ENCODE measurements at places on chromosomes 7 and 10.

DNA sequence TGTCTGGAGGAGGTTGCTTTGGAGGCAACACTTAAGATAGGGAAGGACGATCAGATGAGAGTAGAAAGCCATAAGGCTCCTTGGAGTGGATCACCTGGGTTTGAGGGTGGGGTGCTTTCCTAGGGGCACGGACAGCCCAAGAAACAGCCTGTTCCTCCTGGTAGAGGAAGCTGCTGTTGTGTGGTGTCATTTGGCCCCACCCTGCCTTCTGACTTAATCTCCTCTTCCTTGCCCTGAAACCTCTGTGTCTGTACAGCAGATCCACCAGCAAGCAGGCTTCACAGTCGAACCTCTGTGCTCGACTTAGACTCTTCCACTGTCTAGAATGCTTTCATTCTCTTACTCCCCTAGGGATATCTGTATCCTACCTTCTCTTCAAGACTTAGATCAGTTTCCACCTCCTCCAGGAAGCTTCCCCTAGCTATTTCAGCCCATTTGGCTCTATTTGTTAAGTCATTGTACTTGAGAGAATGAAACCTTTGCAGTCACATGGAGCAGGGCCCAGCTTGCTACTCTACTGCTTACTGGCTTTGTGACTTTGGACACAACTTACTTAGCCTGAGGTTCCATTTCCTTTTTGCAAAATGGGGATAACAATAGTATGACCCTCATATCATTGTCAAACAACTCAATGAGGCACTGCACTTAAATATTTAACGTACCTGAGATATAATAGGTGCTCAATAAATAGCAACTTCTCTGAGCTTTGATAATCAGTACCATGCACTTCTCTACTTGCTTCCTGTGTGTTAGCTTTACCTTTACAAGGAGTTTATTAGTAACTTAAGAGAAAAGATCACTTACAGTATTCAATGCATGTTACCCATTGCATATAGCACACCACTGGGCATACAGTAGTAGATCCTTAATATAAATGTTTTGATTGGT is 5.0 kb downstream of the MXI1 start:
- DNase-seq = no peak

DNA sequence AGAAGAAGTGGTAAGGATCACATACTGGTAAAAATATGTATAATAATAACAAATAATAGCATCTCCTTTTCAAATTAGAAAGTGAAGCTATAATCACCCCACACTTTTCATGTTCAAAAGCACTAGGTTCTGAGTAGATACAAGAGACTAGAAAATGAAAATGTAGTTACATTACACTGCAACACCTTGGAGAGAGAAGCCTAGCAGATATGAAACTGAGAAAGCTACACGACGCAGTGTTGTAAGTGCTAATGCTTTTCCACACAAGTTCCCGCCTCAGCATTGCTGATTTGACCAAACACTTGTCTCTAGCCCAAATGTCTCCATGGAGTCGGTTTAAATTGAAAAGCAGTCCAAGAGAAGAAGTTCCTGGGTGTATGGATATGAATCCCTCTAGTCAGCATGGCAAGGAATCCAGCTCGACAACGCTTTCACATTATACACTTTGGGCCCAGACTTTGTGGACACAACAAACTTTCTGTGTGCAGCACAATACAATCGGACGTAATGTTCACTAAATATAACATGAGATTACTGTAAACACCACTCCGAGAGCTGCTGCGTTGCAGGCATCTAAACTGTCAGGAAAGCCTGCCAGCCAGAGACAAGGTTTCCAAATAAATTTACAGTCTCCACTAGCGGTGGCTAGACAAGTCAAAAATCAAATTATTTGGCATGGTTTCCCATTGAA is 1.7 kb downstream of the PDE1C start:
- DNase-seq = no peak

DNA sequence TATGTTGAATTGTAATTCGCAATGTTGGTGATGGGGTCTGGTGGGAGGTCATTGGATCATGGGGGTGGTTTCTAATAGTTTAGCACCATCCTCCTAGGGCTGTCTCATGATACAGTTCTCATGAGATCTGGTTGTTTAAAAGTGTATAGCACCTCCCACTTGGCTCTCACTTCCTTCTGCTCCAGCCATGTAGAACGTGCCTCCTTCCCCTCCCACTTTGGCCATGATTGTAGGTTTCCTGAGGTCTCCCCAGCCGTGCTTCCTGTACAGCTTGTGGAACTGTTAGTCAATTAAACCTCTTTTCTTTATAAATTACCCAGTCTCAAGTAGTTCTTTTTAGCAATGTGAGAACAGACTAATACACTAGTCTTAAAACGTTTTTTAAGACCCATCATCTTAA is 15.6 kb upstream of the HECW1 start:
- DNase-seq = no peak

GRCh38 chr10:18684953-18685352 is 25.7 kb downstream of the ARL5B start:
- DNase-seq = no peak

GRCh38 chr10:132280646-132281074 is 27.1 kb downstream of the STK32C start:
- DNase-seq = no peak

- no peak for DNase-seq
Measured at GRCh38 chr10:113983552-113983951, 60.1 kb upstream of the ADRB1 start.

- no peak for DNase-seq
Measured at GRCh38 chr7:140841166-140841715, 83.5 kb downstream of the BRAF start.

DNA sequence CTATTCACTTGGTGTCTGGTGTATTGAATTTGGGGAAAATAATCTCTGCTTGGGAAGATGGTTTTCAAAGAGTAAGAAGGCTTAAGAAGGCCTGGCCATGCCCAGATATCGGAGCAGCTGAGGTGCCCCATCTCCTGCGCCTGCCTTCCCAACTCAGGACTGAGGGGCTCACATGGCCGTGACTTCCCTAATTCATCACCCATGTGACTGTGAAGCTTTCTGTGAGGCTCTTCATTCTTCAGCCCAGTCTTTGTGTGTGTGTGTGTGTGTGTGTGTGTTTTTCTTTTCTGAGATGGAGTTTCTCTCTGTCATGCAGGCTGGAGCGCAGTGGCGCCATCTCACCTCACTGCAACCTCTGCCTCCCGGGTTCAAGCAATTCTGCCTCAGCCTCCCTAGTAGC is 53.2 kb downstream of the PROSER2 start:
- no peak for DNase-seq

DNA sequence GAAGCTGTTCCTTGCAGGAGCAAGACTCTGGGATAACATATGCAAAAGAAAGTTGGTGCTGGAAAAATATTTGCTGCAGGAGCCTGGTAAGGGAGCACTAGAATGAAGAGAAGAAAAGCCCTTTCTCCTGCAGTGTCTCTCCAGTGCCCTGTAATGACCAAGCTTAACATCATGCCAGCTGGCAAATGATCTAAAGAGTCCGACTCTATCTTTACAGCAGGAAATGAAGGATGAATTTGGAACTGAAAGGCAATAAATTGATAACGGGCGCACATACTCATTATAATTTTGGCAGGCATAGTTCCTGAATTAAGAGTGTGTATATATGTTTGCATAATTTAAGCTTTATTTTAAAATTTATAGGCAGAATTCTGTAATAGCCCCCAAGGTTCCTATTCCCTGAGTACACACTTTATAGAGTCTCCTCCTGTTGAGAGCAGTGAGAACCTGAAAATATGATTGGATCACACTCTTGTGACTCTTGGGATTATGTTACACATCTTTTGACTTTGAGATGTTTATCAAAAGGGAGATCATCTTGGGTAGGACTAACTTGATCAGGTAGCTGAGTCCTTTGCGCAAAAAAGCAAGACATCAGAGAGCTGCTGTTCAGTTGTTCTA is 299.0 kb upstream of the MBL2 start:
- DNase-seq = peak; percentile 0

- no peak for DNase-seq
Measured at GRCh38 chr10:18157881-18158280, 17.7 kb downstream of the CACNB2 start.

- no peak for DNase-seq
Measured at GRCh38 chr7:150356265-150356897, 12.2 kb upstream of the REPIN1 start.

DNA sequence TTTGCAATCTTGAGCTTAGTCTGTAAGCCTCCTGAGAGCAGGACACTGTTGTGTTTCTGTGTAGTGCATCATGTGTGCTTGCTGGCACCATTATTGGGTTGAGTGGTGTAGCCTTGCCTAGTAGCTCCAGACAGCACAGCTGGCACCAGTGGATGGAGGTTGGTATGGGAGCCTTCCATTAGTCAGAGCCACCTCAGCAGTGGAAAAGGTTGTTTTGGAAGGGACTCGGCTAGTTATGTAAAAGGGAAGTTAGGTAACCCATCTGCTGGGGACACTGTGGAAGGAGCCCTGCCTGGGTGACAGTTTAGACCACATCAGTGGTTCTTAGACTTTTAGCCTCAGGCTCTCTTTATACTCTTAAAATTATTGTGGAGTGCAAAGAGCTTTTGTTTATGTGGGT is 16.3 kb downstream of the MINDY4 start:
- DNase-seq = no peak

All from NCI-H2081 treated with DMSO at 0.1 percent for 48 hours (cell line).